ENCODE measurements at places on chromosomes 12 and 14.

GRCh38 chr12:66964629-66965028 is 285.8 kb upstream of the GRIP1 start:
- H3K27me3 ChIP-seq, result no peaks in the 10 kb centered on the region
- no peaks in the 10 kb centered on the region for H3K36me3 ChIP-seq
- H3K4me3 ChIP-seq, result no peak overlapping the region
- no peak overlapping the region for H3K27ac ChIP-seq
- peaks cover 2% of the 10 kb centered on the region for H3K4me1 ChIP-seq

GRCh38 chr14:90675399-90675798 is 140.8 kb downstream of the TTC7B start:
- no peaks in the 10 kb centered on the region for H3K36me3 ChIP-seq
- H3K27ac ChIP-seq, result no peak overlapping the region
- no peaks in the 10 kb centered on the region for H3K4me1 ChIP-seq
- H3K27me3 ChIP-seq, result no peaks in the 10 kb centered on the region
- no peak for DNase-seq
- H3K4me3 ChIP-seq, result no peak overlapping the region

DNA sequence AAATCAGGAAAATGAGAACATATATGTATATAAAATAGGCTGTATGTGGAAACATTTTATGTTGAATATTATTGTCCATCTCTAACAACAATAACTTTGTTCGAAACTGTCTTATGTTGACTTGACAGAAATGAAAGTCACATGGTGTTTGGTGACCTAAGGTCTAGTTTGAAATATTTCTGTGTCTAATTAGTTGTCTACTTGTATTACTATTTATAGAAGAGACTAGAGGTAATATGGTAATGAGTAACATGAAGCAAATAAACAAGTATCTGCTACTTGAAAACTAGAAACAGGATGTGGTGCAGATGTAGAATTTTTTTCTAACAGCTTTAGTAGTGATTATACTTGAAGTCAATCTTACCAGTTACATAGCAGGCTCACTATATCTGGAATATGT is 3.9 kb downstream of the GPHN start:
- no peak for DNase-seq
- no peaks in the 10 kb centered on the region for H3K4me1 ChIP-seq
- H3K27ac ChIP-seq, result no peak overlapping the region
- H3K4me3 ChIP-seq, result no peak overlapping the region

DNA sequence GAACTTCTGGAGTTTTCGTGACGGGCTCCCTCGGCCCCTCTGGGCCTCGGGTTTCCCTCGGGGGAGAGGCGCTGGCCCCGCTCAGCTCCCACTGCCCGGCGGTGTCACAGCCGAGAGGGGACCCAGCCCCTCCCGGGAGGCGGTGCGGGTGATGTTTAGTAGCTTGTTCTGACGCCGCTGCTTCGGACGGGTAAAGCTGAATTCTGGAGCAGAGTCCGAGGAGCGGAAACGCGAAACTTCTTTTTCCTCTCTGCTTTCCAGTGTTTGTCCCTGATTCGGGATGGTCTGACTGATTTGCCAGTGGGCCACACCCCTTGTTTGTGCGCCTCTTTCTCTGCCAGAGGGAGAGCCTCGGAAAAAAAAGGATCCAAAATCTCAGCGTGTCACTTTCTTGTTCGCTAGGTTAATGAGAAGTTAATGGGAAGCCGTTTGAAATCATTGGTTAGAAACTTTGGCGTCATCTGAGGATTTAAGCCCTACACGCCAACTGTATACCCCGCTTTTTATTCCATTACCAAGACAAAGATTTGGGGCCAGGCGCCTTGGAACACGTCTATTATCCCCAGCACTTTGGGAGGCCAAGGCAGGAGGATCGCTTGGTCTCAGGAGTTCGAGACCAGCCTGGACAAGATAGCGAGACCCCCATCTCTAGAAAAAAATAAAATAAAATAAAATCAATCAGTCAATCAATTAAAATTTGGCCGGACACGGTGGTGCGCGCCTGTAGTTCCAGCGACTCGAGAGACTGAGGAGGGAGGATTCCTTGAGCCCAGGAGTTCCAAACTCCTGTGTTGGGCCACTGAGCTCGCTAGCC is 756 bp downstream of the TULP3 start:
- H3K27ac ChIP-seq, result peak overlapping the region; percentile 31
- H3K4me1 ChIP-seq, result peaks cover 3% of the 10 kb centered on the region
- no peak for DNase-seq
- H3K36me3 ChIP-seq, result peaks cover 24% of the 10 kb centered on the region
- peak overlapping the region; percentile 71 for H3K4me3 ChIP-seq

DNA sequence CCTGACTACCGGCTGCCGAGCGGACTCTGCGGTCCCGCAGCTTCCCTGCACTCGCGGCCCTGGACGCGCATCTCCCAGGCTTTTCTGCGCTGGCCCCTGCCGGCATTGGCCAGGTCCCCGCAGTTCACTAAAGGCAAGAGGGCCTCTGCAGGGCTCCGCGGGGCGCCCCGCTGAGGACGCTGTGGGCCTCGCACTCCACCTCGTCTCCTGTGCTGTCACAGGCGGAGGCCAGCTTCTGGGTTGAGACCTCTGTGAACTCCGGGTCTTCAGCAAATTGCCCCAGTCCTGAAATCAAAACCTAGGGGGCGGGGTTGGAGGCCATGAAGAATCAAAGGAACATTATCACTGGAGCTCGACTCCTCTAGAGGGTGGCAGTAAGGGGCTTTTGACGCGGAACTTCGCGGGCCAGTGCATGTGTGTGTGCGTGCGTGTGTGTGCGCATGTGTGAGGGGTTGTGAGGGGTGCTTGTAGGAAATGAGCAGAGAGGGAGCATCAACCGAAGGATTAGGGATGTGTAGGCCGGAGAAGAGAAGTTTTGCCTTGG is 68.5 kb upstream of the CAPRIN2 start:
- H3K36me3 ChIP-seq, result no peaks in the 10 kb centered on the region
- DNase-seq, result no peak
- no peak overlapping the region for H3K27ac ChIP-seq
- H3K27me3 ChIP-seq, result peaks cover 16% of the 10 kb centered on the region

GRCh38 chr12:44422559-44422958 is 453.6 kb downstream of the NELL2 start:
- H3K4me1 ChIP-seq, result no peaks in the 10 kb centered on the region
- no peaks in the 10 kb centered on the region for H3K36me3 ChIP-seq
- H3K27me3 ChIP-seq, result no peaks in the 10 kb centered on the region
- no peak overlapping the region for H3K27ac ChIP-seq

DNA sequence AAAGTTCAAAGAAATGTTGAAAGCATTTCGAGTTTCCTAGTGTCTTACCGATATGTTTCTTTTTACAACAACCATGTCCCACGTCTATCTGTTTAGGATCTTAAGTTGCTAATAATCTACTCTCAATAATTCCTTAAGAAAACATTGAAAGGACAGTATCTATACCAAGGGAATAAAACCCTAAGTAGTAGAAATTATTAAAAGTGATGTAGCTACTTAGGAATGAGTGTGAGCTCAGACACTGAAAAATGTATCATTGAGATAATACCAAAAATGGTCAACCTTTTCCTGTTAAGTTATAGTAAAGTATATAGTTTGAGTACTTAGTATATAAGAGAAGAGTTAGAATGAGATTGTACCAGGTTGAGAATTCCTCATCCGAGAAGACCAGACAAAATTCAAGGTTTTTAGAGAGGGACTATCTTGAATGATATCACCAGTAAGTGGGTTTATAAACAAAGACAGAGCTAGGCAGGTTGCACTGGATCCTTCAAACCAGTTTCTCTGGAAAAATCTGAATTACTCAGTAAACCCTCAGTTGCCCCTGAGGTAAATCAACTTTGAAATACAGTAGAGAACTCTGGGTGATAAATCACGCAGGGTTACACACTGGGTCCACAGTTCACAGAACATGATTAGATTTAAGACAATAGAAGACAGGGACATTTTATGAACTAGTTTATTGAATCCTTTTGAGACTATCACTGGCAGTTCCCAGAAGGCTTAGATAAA is 96.8 kb downstream of the ERGIC2 start:
- H3K4me1 ChIP-seq, result no peaks in the 10 kb centered on the region
- no peaks in the 10 kb centered on the region for H3K36me3 ChIP-seq
- DNase-seq, result no peak
- H3K27ac ChIP-seq, result no peak overlapping the region
- no peak overlapping the region for H3K4me3 ChIP-seq
- H3K27me3 ChIP-seq, result no peaks in the 10 kb centered on the region

DNA sequence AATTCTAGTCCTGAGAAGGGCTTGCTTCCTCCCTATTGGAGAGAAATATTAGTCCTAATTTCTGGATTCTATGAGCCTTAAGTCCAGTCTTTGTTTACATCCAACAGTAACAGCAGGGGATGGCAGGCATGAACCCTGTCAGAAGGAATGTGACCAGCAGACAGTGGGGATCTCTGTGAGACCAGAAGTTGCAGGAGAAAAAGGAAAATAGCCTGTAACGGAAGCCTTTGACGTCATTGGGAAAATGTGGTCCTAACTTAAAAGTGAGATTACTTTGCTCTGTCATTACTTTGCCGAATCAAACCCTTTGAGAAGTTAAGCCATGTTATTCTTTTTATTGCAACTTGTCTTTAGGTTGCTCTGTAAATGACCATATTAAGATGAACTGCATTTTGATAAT is 218.2 kb upstream of the PRICKLE1 start:
- H3K27me3 ChIP-seq, result no peaks in the 10 kb centered on the region
- no peak overlapping the region for H3K4me3 ChIP-seq
- DNase-seq, result no peak
- no peaks in the 10 kb centered on the region for H3K4me1 ChIP-seq
- H3K27ac ChIP-seq, result no peak overlapping the region

DNA sequence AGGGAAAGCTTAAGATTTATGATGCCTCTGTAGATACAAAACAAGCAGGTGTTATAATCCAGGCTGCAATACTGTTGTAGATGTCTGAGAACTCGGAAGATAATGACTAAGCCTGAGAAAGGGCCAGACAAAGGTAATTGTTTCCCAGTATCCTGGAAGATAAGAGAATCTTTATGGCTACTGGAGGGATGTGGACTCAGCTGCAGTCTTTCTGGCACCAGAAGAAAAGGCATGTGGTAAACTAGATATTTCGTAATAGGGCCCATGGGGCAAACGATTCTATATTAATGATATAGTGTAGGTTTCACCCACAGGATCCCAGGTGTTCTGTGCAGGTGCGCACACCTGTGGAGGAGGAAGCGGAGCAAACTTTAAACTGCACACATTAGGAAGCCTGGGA is 9.2 kb upstream of the APOLD1 start:
- DNase-seq, result no peak
- H3K27ac ChIP-seq, result no peak overlapping the region
- no peaks in the 10 kb centered on the region for H3K27me3 ChIP-seq
- no peaks in the 10 kb centered on the region for H3K36me3 ChIP-seq

DNA sequence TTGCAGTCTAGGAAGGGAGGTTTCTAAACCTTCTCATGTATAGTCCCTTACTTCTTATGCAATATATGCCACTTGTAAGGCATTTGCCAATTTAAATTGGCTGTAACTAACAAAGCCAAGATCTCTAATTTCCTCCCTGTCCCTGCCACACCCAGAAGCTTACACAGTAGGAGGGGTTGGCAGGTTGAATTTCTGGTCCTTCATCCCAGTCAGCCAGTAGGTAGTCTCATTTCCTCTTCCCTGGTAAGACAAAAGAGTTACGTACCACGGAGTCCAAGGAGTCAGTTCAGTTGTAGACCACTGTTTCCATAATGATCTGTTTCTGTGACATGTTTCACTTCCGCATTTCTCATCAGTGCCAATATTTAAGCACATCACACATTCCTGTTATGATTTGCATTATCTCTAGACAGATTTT is 47.0 kb upstream of the PLBD1 start:
- no peaks in the 10 kb centered on the region for H3K4me1 ChIP-seq
- no peak for DNase-seq
- no peaks in the 10 kb centered on the region for H3K36me3 ChIP-seq
- H3K27ac ChIP-seq, result no peak overlapping the region

- H3K4me3 ChIP-seq, result no peak overlapping the region
- no peaks in the 10 kb centered on the region for H3K36me3 ChIP-seq
- peaks cover 3% of the 10 kb centered on the region for H3K4me1 ChIP-seq
- DNase-seq, result no peak
These were observed 35.0 kb downstream of the TDP1 start for GRCh38 chr14:89990623-89991275.

DNA sequence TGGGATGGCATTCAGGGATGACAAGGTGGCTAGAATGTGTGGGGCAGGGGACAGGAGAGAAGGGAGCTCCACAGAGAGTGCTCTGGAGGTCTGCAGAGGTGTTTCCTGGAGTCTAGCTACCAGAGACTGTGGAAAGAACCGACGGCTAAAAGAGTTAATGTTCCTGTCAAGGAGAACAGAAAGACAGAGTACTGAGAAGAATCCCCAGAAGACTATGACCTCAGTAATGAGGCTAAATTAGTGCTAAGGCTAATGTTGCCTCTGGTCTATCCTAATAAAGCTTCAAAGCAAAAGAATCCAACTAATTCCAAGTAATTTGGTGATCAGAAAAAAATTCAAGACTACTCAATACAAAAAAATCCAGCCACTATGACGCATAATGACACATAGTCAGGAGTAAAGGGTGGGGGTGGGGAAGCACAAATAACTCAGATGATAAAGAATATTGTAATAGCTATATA is 44.7 kb downstream of the FERMT2 start:
- no peak overlapping the region for H3K27ac ChIP-seq
- no peak for DNase-seq
- H3K27me3 ChIP-seq, result no peaks in the 10 kb centered on the region
- H3K4me1 ChIP-seq, result peaks cover 4% of the 10 kb centered on the region
- no peak overlapping the region for H3K4me3 ChIP-seq
- no peaks in the 10 kb centered on the region for H3K36me3 ChIP-seq

- H3K27me3 ChIP-seq, result no peaks in the 10 kb centered on the region
- no peaks in the 10 kb centered on the region for H3K36me3 ChIP-seq
These were observed 266.3 kb downstream of the ZFP36L1 start for GRCh38 chr14:68526512-68527091.

- no peaks in the 10 kb centered on the region for H3K36me3 ChIP-seq
- H3K27me3 ChIP-seq, result no peaks in the 10 kb centered on the region
- H3K4me3 ChIP-seq, result no peak overlapping the region
- H3K4me1 ChIP-seq, result peaks cover 2% of the 10 kb centered on the region
These were observed 1.9 kb upstream of the PRDM4 start for GRCh38 chr12:107762874-107763273.

- H3K36me3 ChIP-seq, result peaks cover 74% of the 10 kb centered on the region
- no peaks in the 10 kb centered on the region for H3K4me1 ChIP-seq
- no peak overlapping the region for H3K27ac ChIP-seq
- no peak for DNase-seq
- H3K4me3 ChIP-seq, result no peak overlapping the region
- H3K27me3 ChIP-seq, result no peaks in the 10 kb centered on the region
These were observed 20.1 kb downstream of the ZNF84 start for GRCh38 chr12:133057446-133057845.

- H3K4me3 ChIP-seq, result no peak overlapping the region
- no peak overlapping the region for H3K27ac ChIP-seq
- H3K27me3 ChIP-seq, result no peaks in the 10 kb centered on the region
- H3K4me1 ChIP-seq, result no peaks in the 10 kb centered on the region
- DNase-seq, result no peak
These were observed 424.5 kb upstream of the RGS6 start for GRCh38 chr14:71507681-71508080.

- H3K27ac ChIP-seq, result no peak overlapping the region
- peaks cover 10% of the 10 kb centered on the region for H3K4me1 ChIP-seq
These were observed 295.2 kb downstream of the CACNA1C start for GRCh38 chr12:2347844-2348481.

- no peaks in the 10 kb centered on the region for H3K27me3 ChIP-seq
- no peak overlapping the region for H3K27ac ChIP-seq
- no peak for DNase-seq
These were observed 14.0 kb downstream of the MANSC1 start for GRCh38 chr12:12336049-12336411.

GRCh38 chr12:44286821-44287505 is 451.1 kb downstream of the TMEM117 start:
- H3K4me3 ChIP-seq, result no peak overlapping the region
- no peaks in the 10 kb centered on the region for H3K27me3 ChIP-seq
- H3K36me3 ChIP-seq, result no peaks in the 10 kb centered on the region
- no peak overlapping the region for H3K27ac ChIP-seq
- no peak for DNase-seq

Data from H1 (cell line).